ENCODE measurements at places on chromosomes 12 and 14.
A peak's percentile ranks its signal among the peaks of the same experiment; 100 is the strongest.

GRCh38 chr12:44286821-44287505 is 451.1 kb downstream of the TMEM117 start:
- DNase-seq = no peak

- DNase-seq = no peak
Observed at GRCh38 chr12:40525054-40525453, 167.2 kb upstream of the CNTN1 start.

- DNase-seq = no peak
Observed at GRCh38 chr14:38662781-38663180, 406.9 kb upstream of the CLEC14A start.

GRCh38 chr14:102786768-102787167 is 9.5 kb downstream of the TRAF3 start:
- DNase-seq = peak; percentile 78

- peak; percentile 82 for DNase-seq
Observed at GRCh38 chr14:60249321-60250256, 568 bp downstream of the PPM1A start.

- no peak for DNase-seq
Observed at GRCh38 chr14:91280129-91280528, 35.6 kb upstream of the GPR68 start.

DNA sequence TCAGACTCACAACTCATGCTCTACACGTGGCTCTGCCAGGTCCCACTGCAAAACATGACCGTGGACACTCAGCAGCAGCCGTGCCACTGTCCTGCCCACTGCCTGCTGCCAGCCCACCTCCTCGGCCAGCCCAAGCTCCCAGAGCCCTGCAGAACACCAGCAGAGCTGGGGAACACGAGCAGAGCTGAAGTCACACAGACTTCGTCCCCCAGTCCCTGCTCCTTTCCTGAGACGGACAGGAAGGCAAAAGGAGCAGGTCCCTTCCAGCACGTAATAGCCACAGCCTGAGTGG is 152.1 kb downstream of the DPF3 start:
- DNase-seq = no peak

DNA sequence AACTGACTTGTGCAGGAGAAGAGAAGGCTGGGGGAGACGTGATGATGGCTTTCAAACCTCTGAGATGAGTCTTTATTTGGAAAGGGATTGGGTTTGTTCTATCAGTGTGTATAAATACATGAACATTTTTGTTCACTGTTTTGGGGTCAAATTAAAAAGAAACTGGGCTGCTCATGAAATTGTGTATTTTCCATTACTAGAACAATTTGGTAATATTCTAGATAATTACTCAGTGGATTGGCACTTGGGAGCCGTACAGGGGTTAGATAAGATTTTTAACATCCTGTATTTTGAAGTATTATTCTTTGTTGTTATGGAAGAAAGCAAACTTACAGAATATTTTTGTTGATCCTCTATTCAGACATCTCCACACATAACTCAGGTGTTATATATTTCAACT is 340.6 kb downstream of the PRKD1 start:
- DNase-seq = no peak

- DNase-seq = no peak
Observed at GRCh38 chr12:109092497-109093021, 713 bp downstream of the ALKBH2 start.

DNA sequence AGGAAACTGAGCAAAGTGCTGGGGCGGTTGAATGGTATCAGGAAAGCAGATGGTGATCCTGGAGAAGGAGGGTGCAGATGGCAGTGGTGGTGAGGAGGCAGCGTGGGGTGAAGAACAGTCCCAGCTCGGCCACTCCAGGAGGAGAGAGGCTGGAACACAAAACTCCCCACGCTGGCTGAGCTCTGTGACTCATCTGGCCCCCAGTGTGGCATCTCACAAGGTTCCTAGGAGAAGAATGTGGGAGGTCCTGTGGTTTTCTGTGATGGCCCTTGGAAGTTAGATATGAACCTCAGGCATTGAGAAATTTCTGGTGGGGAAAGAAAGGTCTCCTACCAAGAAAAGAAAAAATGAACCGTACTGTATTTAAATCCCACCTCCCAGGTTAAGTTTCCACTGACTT is 8.0 kb upstream of the NRXN3 start:
- no peak for DNase-seq

- DNase-seq = no peak
Observed at GRCh38 chr14:71588028-71588427, 344.2 kb upstream of the RGS6 start.

GRCh38 chr12:18718462-18718861 is 19.4 kb downstream of the PLCZ1 start:
- no peak for DNase-seq

- DNase-seq = no peak
Observed at GRCh38 chr14:100698666-100699448, 27.8 kb upstream of the DLK1 start.

DNA sequence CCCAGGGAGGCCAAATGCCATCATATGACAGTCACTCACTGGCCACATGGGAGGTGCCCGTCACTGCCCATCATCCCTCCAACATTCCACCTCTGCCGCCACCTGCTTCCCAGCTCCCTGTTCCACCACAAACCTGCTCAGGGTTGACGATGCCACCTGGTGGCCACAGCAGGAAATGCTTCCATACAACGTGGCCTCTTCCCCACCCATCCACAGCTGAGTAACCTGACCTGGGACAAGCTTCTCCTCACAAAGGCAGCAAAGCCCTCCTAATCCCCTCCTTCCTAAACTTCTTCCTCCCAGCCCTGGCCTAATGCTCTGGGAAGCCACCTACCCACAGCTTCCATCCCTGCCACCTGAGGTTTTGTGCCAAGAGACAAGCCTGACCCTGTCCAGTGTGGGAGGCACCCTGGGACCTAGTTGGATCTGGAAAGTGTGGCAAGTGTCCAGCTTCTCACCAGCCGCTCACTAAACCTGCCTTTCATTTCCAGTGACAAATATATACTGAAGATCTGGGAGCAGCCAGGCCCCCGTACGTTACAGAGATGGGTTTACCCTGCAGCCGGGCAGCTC is 4.3 kb downstream of the DEGS2 start:
- DNase-seq = no peak

DNA sequence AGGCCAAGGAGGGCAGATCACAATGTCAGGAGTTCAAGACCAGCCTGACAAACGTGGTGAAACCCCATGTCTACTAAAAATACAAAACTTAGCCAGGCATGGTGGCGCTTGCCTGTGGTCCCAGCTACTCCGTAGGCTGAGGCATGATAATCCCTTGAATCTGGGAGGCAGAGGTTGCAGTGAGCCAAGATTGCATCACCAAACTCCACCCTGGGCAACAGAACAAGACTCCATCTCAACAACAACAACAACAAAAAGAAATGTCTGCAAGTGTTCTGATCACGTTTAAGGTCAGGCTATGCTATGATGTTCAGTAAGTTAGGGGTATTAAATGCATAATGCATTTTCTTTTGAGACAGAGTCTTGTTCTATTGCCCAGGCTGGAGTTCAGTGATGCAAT is 6.7 kb upstream of the PLD4 start:
- no peak for DNase-seq
